ENCODE measurements at places on chromosomes 4 and X.

DNA sequence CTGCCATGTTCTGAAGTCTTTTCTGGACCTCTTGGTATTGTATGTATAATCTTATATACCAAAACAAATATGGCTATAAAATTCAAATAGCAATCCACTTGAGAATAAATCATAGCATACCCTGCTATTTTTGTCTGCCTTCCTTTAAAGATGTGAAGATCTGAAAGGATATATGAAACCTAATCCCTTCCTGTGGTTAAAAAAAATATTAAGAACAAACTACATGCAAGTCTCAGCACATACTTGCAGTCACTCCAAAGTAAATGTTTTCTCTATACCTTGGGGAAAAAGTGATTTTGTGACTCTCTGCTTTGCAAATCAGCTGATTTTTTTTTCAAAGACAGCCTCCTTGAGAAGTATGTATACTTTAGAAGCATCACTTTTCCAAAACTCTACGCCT is 322.9 kb downstream of the ANKRD50 start:
- DNase-seq, result no peak

- DNase-seq, result no peak
Observed at GRCh38 chrX:104288269-104288668, 33.5 kb upstream of the ESX1 start.

- DNase-seq, result no peak
Observed at GRCh38 chrX:41335198-41335957, 1.4 kb downstream of the DDX3X start.

DNA sequence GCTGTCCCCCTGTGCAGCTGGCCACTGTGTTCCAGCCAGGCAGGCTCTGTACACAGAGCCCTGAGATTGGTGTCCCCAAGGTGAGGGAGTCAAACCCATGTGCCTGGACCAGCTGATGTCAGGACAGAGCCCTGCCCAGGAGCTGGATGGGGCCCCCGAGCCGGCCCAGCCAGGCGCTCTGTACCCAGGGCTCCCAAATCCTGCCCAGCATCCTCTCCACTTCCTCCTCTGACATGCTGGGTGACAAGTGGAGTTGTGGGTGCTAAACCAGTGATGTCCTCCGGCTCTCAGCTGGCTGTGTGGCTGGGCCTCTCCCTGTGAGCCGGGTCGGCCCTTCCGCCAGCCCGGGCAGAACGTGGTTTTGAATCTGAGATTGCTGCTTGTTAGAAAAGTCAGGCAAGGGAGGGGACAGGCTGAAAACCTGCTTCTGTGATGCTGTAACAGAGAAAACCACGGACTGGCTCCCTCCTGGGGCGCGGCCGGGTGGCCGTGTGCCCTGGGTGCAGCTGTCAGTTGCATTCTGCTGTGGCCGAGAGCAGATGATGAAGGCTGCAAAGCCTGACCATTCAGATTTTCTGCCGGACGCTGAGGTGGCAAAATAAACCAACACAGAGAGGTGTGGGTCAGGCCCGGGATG is 7.9 kb upstream of the CPLX1 start:
- no peak for DNase-seq

GRCh38 chr4:89284828-89285227 is 22.8 kb downstream of the GPRIN3 start:
- DNase-seq, result no peak

Measured in amniotic stem cell (primary cell).